T-helper 9 cell (primary cell): ENCODE measurements at places on chromosomes 6 and 20.

DNA sequence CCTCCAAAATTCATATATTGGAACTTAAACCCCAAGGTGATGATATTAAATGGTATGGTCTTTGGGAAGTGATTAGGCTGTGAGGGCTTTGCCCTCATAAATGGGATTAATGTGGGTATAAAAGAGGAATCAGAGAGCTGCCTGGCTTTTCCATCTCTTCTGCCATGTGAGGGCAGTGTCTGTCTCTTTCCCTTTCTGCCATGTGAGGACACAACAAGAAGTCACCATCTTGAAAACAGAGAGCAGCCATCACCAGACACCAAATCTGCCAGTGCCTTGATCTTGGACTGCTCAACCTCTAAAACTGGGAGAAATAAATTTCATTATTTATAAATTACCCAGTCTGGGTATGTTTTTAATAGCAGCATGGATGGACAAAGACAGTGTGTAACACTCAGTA is 263.0 kb downstream of the PAX1 start:
- no peak for DNase-seq

GRCh38 chr20:62741191-62741691 is 32.6 kb downstream of the NTSR1 start:
- DNase-seq = no peak

DNA sequence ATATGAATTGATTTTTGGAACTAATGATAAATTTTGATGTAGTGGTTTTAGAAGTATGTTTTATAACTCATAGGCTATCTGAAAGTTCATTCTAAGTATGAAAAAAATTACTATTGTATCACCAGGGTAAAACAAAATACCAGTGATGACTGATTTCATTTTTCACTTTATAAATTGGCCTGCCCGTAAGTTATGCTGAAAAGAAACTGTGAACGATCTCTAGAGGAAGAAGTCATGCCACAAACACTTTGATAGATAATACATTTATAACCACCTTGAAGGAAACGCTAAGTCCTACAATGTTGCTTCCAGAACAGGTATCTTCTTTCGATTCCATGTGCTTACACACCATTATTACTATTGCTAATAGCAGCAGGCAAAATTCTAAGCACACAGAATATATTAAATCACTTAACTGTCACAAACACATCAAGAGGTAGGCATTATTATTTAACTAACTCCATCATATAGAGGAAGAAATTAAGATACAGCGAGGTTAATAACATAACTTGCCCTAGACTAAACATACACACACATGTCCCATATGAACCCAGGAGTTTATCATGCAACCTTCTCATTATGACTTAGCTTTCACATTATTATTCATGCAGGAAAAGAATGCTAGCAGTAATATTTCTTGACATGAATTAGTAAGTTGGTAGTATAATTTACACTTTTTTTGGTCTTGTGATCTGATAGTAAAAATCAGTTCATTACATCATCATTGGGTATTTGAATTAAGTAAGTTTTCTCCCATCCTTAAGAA is 44.7 kb downstream of the RGS17 start:
- DNase-seq = no peak

DNA sequence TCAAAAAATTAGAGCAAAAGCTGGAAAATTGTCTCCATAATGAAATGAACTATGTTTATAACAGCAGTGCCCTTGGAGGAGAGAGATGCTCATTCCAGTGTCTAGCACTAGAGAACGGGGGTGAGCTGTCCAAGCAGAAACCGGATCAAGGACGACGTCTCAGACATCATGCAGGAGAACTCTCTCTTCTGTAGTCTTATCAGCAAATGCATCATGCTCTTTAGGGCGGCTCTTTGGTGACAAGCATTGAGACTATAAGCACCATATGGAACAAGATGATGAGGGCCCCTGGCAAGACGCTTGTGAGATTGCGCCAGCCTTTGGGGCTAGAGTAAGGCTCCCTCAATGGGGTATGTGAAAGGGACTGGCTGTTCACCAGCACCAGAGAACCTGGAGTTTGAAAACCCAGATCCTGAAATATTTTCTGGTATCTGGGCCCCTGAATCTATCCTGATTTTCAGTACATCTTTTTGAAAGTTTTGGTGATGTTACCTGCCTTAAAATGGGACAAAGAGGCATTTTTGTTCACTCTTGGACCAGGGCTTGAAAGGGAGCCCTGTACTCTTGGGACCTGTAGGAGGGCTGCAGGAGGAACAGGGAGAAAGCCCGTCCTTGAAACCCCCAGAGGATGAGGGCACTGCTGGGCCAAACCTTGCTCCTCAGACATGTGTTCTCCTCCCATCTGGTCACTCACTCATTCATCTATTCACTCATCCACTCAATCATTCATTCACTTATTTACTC is 127.6 kb downstream of the TTLL2 start:
- no peak for DNase-seq

DNA sequence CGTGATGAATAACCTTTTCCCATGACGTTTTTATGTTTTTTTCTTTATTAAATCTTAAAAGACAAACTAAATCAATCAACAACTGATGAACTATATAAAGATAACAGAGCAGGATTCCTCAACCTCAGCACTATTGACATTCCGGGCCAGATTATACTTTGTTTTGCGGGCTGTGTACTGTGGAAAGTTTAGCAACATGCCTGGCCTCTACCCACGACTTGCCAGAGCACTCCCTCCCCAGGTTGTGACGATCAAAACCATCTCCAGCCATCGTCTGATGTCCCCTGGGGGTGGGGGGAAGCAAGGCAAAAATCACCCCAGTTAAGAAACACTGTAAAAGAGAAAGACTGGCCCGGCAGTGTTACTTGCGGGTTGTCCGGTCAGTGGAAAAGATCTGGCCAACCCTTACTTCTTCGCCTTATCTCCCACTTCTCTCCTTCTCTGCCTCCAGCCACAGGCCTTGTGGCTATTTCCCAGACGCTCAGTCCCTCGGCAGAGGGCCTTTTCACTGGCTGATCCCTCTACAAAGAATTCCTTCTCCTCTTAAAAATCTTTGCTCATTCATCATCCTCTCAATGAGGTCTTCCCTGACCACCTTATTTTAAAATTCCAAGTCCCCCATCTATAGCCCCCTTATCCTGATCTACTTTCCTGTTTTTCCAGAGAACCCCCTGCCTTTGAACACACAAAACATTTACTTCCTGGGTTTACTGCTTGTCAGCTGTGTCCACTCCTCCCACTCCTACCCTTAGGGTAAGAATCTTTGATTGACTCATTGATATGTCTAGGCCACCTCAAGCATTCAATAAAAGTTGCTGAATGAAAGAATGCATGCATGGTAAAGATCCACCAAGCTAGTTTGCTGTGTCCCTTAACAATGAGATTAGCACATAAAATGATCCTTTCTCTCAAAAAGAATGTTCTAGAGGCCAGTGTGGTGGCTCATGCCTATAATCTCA is 14.7 kb upstream of the RAB22A start:
- DNase-seq = no peak

DNA sequence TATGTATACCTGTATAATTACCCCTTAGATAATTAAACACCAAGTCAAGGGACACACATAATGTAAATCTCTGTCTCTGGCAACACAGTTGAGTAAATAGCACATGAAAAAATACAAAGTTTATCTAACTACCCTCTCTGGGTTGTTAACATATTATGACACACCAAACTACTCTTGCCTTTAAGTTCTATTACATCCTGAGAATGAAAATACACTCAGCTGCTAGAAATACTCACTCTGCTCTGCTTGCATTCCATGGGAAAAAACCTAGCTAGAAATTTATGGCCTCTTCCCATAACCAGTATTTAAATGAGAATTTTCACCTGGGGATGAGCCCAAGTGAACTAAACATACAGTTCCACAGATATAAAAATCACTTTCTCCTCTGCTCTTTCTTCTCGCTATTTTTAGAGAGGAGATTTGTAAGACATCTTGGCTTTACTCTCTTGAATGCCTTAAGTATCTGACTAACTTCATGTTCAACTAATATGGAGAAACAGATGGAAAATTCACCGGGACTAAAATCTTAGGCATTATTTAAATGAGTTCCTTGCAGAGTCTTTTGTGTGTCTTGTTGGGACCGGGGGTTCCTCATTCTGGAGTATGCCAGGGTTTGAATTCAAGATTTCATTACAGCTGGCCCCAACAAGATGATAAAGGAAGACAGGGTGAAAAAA is 140.9 kb downstream of the GJA10 start:
- DNase-seq = no peak

GRCh38 chr20:17430125-17430950 is 100.8 kb downstream of the BFSP1 start:
- no peak for DNase-seq

GRCh38 chr20:15081261-15081660 is 743.8 kb upstream of the FLRT3 start:
- no peak for DNase-seq

- DNase-seq = no peak
Observed at GRCh38 chr6:168015482-168016175, 18.2 kb downstream of the KIF25 start.

- DNase-seq = no peak
Observed at GRCh38 chr6:108074057-108074358, 533 bp downstream of the OSTM1 start.

GRCh38 chr20:25548613-25549086 is 36.7 kb downstream of the NINL start:
- no peak for DNase-seq

- DNase-seq = no peak
Observed at GRCh38 chr20:48807586-48808381, 20.0 kb downstream of the PREX1 start.

DNA sequence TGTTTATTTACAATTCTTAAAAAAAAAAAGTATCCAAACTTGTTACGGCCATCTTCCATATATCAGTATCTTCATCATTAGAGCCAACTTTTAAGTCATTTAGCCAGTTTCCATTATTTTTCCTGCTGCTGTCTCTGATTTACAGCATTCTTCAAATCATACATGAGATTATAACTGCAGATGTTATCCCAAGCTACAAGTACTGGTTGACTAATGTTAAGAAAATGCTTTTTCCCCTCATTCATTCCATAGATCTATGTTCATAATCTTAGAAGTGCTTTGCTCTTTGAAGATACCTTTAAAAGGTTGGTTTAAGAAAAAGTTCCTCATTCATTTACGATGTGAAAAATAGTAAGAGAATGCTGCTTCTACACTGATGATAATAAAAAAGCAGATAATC is 158.7 kb downstream of the RNGTT start:
- no peak for DNase-seq
